Pancreas (tissue), 10 donors: ENCODE measurements at places on chromosomes 1 and 21. TPM values are rescaled to one million over a fixed set of nuclear protein-coding genes. Genes with fewer than 3 reads are reported as not detected.
A peak's percentile ranks its signal among the peaks of the same experiment; 100 is the strongest.

CHD1L gene
- 7.9 TPM for total RNA-seq

SPATA17 gene
- total RNA-seq = 0.16 TPM

DNA sequence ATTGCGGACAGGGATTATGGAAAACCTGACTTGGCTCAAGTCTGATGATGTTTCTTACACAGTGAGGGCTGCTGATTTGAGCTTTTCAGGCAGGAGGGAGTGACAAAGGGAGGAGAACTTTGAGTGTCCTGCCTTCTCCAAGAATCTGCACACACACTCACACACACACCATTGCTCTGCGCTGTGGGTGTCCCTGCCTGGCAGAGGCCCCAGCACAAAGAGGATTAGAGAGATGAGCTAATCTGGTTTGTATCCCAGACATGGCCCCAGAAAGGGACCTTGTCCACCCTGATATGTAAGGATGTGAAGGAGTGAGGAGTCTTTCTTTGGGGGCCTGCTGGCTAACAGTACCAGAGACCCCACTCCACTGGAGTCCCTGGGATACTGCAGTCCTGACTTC lies 5.9 kb upstream of the WNT2B start:
- H3K4me3 ChIP-seq = no peak overlapping the region
- DNase-seq = no peak
- H3K27me3 ChIP-seq = no peaks in the 10 kb centered on the region

- H3K4me3 ChIP-seq = no peak overlapping the region
- H3K27ac ChIP-seq = no peak overlapping the region
- no peaks in the 10 kb centered on the region for H3K4me1 ChIP-seq
- no peaks in the 10 kb centered on the region for H3K27me3 ChIP-seq
These were observed 4.2 kb downstream of the GJA4 start for GRCh38 chr1:34796990-34797389.

DNA sequence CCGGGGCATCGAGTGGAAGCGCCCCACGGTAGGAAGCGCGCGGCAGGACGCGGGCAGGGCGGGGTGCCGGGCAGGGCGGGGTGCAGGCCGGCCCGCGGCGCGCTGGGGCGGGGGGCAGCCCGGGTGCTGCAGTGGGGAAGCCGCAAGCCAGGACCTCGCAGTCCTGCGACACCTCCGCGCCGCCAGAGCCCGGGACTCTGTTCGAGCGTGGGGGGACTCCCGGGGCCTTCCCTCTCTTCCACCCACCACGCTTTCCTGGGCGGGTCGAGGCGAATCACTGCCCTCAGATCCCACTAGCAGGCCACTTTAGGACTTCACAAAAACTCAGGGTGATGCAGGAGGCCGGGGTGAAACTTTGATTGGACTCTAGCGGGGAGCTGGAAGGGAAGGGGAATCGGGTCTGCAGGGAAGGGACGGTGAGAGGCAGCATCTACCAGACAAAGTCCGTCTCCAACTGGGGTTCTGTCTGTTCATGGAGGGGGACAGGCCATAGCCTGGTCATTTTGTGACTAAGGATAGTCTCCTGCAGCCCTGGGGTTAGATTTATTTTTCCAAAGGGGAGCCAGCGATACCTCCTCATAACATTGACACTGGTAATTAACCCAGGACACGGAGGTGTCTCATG lies 623 bp downstream of the CAPN2 start:
- DNase-seq = peak; percentile 76
- no peaks in the 10 kb centered on the region for H3K27me3 ChIP-seq
- H3K36me3 ChIP-seq = no peaks in the 10 kb centered on the region
- peak overlapping the region; percentile 91 for H3K27ac ChIP-seq
